Posterior cingulate gyrus (tissue), 11 donors: ENCODE measurements at places on chromosomes 3 and 15.
A peak's percentile ranks its signal among the peaks of the same experiment; 100 is the strongest.

DNA sequence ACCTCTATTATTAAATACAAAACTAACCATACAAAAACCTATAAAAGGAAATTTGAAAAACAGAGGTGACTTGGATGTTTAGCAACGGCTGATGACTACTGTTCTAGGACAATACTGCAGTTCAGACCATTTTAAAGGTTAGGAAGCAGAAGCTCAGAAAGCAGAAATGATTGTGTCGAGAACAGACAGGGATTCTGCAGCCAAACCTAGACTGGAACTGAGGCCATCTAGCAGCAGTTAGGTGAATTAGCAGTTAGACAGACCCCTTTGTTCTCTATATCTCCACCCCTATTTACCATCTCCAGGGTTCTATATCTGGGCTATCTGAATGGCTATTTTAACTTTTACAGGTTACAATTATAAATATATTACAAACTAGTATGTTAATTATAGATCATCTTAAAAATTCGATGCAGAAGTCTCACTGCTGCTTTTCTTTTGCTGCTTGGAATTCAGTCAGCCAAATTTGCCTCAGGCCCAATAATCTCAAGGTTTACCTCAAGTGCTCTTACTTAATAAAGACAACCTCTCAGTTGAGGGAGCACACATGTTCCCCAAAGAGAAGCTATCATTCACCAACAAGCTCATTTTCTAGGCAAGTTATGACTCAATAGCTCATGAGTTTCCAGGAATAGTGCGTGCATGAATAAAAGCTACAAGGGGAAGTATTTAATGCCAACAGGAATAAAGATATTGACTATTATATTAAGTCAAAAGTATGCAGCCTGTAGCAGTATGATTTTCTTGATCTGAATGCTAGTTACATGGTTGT lies 9.3 kb upstream of the IL1RAP start:
- no peak for DNase-seq

GRCh38 chr15:87287156-87287555 lies 969.4 kb downstream of the NTRK3 start:
- no peak for DNase-seq

- DNase-seq, result no peak
These were observed 102.2 kb downstream of the CD47 start for GRCh38 chr3:107988460-107989175.

GRCh38 chr3:153927107-153927506 lies 194.1 kb upstream of the ARHGEF26 start:
- DNase-seq, result no peak

DNA sequence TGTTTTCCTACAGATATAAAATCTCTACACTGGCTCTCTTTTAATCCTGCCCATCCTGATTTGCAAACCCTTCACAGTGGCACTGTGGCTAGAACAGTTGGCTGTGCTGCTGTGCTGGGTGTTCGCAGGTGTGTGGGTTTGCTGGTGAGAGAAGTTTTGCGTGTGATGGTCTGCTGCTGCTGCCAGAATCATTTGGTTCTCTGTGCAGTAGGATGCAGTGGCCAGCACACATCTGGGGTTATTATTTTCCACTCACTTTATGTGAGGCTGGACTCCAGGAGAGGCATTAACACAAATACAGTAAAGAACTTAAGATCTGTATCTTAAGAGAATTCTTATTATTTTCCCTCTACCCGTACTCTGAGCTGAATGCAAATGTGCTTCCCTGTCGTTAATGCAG lies 16.0 kb upstream of the PSMD6 start:
- no peak for DNase-seq

DNA sequence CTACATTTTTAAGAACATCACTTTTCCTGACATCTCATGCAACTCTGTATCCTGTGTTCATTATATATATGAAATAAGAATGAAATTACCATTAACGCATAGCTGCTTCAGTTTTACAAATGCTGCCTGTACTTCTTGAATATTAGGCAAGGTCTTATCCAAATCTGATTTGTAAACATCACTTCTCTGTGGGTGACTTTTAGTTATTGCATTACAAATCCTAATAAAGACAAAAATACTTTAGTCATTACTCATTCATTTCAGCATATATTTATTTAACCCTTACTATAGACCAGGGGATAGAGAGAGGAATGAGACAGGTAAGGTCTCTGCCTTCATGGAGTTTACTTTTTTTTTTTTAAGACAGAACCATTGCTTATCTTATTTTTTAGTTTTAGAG lies 36.8 kb downstream of the MTMR10 start:
- no peak for DNase-seq

DNA sequence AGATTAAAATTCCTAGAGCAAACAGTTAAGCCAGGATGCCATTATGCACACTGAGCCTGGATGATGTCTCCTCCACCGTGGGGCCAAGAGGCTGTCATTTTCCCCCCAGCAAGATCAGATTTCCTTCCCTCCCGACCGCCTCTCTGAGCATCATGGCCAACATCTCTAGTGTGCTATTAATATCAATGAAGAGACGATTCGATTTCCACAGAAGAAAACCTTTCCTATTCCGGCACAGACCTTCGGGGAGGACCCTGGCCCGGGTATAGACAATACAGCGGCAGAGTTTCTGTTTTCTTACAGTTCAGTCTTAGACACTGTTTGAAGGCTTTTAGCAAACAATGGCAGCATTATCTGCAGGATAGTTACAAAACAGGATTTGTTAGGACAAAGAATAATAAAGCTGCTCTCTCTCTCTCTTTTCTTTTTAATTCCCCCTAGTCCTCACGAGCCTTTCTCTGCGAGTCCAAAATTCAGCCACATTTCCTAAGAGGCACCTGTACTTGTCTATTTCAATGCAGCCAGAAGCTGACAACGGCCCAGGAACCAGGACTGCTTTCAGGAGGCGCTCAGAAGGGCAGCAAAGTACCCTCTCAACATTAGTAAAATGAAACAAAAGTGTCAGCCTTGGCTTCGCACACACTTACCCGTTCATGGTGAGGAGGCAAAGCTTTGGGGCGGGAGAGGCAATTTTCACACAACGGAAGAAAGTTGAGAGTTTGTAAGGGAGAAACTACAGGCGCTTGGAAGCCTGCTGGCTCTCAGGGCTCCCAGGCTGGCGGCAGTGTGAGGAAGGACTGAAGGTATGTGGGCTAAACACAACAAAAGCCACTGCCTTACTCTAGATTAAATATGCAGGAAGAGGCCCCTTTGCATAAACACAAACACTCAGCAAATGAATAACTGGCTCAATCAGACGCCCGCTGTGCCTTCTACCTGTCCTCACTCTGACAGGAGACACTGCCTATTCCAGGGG lies 278.0 kb downstream of the FOXP1 start:
- DNase-seq, result no peak

DNA sequence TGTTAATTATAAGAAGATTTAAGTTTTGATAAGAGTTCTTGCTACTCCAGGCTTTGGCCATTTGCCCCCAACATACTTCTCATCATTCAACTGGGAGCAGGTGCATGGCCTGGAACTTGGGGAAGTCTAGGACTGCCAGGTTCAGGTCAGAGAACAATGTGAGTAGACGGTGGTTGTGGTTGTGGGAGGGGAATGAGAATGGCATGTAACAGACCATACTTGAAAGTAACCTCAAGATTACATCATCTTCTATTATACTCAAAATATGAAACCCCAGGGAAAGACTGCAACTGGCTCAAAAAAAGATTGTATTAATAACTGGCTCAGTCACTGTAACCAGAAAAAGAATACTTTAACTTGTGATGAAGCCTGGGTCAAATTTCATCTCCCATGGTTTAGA lies 364.9 kb upstream of the DPPA4 start:
- no peak for DNase-seq

- DNase-seq, result no peak
These were observed 566 bp upstream of the MKRN3 start for GRCh38 chr15:23564821-23565394.

- DNase-seq, result peak; percentile 68
These were observed 45.5 kb downstream of the NBEAL2 start for GRCh38 chr3:47024932-47025331.
